ENCODE measurements at places on chromosomes 6 and 20.

DNA sequence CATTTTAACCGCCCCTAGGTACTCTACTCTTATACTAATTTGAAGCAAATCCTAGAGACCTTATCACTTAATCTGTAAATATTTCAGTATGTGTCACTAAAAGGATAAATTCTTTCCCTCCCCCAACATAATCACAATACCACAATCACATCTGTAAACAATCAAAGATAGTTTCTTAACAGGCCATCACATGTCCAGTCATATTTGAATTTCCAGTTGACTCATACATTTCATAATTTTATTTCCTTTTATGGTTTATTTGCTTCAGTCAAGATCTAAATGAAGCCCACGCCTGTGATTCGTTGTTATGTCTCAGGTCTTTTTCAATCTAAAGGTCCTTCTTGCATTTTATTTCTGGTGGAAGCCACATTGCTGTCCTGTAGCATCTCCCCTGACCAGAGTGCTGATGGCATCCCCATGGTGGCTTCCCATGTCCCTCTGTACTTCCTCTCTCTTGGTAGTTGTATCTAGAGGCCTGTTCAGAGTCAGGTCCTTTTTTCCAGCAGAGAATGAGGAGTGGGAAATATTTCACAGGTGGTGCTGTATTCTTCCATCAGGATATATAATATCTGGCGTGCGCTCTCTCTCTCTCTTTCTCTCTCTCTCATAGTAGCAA is 128.6 kb upstream of the SLC22A23 start:
- no peak for DNase-seq

DNA sequence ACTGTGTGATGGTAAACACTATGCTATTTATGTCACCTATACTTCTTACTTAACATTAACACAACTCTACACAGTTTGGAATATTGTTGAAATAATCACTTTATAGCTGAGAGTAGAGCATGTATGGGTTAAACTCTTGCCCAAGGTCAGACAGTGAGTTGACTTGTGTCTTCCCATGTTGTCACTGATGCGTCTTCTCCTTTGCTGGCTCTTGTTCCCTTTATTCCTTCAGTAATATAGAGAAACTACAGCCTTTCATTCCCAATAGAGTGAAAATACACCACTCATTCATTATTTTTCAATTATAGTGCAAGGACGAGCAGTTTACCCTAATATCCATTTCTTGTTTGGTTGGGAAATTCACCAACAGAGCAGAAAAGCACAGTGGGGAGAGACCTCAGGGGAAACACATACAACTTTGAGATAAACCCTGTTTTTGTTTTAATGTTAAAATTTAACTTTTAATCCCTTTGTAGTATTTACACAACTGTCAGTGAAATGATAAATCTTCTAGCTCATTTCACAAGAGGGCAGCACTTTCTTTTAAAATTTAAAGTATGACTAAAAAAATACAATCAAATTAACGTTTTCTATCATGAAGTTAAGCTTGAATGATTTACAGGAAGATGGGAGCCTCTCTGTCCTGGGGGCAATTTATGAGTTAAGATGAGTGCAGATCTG is 363.0 kb downstream of the UTRN start:
- no peak for DNase-seq

- no peak for DNase-seq
Measured at GRCh38 chr6:162688751-162689345, 38.7 kb downstream of the PRKN start.

DNA sequence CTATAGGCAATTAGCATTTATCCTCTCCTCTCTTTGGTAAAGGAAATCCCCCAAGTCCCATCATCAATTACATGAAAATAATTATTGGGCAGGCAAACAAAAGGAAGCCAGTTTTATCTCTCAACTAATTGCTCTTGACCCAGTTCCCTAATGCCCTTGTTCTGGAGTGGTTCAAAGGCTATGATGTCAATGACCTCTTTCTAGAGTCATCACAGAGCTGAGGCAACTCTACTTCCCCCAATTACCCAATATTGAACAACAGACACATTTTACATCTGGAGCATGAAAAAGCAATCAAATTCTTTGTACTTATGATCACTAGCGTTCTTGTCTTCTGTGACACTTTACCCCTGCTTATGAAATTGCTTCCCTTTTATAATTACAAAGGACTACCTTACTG is 43.5 kb downstream of the NT5E start:
- no peak for DNase-seq

- DNase-seq = no peak
Measured at GRCh38 chr6:38415231-38416005, 224.3 kb downstream of the BTBD9 start.

- no peak for DNase-seq
Measured at GRCh38 chr20:42914302-42914701, 275.4 kb downstream of the PTPRT start.

GRCh38 chr6:161710698-161711097 is 436.8 kb upstream of the AGPAT4 start:
- no peak for DNase-seq

- no peak for DNase-seq
Measured at GRCh38 chr6:145809785-145810184, 4.8 kb downstream of the FBXO30 start.

DNA sequence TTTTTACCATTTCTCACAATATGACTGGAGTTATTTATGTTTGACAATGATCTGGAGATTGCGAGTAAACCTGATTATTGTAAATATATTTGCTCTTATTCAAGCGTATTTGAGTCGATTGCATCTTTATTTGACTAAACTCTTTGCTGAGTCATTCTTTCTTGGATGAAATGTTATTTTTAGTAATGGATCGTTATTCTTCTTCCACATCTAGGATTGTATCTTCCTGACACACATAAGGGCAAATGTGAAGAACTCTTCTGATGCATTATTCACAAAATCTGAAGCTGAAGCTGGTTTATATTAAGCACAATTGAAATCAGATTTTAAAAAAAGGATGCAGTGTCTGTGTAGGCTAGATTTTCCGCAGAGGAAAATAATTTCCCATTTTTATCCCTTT is 68.2 kb downstream of the SEL1L2 start:
- no peak for DNase-seq

DNA sequence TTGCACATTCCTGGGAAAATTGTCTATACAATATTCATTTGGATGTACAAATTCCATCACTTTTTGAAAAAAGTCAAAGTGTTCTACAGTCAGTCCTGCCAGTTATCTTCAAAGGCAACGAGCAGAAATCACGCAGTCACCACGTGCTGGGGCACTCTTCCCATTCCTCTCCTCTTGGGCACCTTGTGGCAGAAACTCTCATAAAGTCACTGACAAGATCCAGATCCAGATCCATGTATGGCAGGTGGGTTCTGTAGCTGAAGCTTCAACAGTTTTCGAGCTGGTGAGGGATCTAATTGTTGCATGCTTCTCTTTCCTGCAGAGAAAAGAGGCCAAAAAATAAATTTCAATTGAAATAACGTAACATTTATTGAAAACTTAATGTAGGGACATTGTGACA is 6.7 kb upstream of the NDRG3 start:
- DNase-seq = no peak

DNA sequence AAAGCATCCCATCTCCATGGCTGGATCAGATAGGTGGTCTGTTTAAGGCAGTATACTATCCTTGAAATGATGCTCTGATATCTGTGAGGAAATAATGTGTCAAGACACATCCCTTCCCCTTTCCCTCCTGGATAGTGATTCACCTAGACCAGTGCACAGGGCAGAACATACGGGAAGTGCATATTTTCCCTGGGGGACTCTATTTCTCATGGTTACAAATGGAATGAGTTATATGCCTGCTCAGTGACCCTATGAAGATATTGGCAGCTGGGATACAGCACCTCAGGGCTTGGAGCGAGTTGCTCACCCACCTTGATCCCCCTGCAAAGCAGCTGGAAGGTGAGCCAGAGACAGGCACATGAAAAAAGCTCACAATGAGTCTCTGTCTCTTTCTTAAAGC is 67.5 kb upstream of the PRL start:
- DNase-seq = no peak

GRCh38 chr20:46013829-46014516 is 5.3 kb downstream of the MMP9 start:
- DNase-seq = peak; percentile 59

GRCh38 chr20:41174782-41175181 is 37.4 kb downstream of the PLCG1 start:
- no peak for DNase-seq

GRCh38 chr6:11983306-11983705 is 28.8 kb upstream of the HIVEP1 start:
- no peak for DNase-seq

- no peak for DNase-seq
Measured at GRCh38 chr20:17320456-17320855, 93.6 kb downstream of the PCSK2 start.

DNA sequence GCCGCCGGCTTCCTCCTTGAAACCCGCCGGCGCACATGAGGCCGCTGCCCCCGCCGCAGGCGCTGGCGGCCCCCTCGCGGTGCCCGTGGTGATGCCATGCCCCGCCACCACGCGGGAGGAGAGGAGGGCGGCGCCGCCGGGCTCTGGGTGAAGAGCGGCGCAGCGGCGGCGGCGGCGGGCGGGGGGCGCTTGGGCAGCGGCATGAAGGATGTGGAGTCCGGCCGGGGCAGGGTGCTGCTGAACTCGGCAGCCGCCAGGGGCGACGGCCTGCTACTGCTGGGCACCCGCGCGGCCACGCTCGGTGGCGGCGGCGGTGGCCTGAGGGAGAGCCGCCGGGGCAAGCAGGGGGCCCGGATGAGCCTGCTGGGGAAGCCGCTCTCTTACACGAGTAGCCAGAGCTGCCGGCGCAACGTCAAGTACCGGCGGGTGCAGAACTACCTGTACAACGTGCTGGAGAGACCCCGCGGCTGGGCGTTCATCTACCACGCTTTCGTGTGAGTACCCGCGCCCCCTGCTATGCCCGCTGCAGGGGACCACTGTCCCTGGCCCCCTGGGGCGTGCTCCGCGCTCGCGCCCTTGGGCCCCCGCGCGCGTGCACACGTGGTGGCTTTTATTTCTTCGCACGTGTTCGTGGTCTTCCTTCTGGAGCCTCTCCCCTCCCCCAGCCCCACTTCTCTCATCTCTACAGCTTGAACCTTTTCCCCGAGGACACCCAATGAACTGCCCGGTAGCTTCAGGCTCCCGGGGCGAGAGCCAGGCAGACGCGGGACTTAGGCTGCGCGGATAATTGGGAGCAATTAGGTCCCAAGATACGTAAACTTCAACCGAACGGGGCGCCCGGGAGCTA is 453 bp downstream of the KCNQ5 start:
- DNase-seq = peak; percentile 47

- DNase-seq = no peak
Measured at GRCh38 chr20:24979036-24979960, 13.3 kb downstream of the APMAP start.

- no peak for DNase-seq
Measured at GRCh38 chr6:122677406-122677805, 67.2 kb downstream of the PKIB start.

DNA sequence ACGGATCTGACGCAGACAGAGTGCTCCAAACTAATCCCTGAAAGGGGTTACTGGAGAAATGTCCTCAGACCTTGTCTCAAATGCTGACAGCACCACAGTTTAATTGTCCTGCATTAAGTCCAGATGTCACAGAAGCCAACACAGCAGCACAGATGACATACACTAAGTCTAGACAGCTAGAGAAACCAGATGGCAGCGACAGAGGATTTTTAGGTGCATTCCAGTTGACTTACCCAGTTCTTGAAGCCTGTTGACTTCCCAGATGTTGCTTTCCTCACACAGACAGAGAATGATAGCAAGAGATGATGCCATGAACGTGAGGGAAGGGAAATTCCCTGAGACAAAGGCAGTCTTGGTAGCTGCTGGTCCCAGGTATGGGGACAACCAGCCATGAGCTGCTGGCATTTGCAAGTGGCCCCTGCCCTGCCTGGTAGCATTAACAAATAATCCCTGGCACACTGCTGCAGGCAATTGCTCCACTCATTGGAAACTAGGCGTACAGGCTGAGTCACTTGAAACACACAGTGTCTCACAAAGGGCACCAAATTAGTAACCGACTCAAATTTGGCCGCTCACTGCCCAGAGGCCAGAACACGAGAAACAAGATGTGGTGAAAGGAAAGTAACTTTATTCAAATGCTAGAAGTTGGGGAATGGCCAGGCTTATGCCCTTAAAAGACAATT is 52.2 kb downstream of the ADGB start:
- no peak for DNase-seq

DNA sequence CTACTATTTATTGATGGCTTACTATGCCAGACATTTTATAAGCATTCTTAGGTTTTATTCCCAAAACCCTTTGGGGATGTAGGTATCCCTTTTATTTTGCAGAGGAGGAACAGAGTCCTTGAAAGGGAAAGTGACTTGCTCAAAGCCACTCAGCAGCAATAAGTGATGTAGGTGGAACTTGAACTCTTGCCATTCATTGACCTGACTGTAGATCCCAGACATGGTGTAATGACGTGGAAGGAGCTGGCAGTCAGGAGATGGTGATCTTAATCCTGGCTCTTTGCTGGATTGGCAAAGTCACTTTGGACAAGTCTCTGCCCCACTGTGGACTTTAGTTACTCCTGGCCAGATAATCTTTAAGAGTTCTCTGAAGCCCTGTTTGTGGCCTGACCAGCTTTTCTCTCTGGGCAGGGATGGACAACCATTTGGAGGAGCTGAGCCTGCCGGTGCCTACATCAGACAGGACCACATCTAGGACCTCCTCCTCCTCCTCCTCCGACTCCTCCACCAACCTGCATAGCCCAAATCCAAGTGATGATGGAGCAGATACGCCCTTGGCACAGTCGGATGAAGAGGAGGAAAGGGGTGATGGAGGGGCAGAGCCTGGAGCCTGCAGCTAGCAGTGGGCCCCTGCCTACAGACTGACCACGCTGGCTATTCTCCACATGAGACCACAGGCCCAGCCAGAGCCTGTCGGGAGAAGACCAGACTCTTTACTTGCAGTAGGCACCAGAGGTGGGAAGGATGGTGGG is 1.6 kb downstream of the DBNDD2 start:
- no peak for DNase-seq

DNA sequence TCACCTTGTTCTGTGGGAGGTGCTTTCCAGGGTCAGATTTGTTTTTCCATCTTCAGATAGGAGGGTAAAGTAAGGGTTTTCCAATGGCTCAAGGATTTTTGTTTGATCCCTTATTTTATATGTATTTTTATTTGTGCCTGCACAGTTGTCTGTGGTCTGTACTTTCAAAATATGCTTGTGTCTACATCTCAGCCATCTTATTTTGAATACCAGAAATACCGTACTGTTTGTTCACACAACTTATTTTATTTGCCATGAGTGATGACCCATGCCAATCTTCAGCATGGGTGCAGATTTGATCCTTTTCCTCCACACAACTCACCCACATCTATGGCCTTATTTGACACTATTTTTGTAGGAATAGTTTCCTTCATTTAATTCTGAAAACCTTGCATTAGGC is 72.2 kb upstream of the PTCHD4 start:
- no peak for DNase-seq

- DNase-seq = no peak
Measured at GRCh38 chr6:27754408-27754782, 157.8 kb downstream of the OR2B2 start.

- DNase-seq = no peak
Measured at GRCh38 chr20:40978761-40979160, 49.9 kb upstream of the TOP1 start.

GRCh38 chr20:46022411-46023147 is 6.4 kb upstream of the SLC12A5 start:
- DNase-seq = peak; percentile 69

Measured in effector memory CD8-positive, alpha-beta T cell (primary cell).